ENCODE measurements at places on chromosomes 16 and 17. TPM values are rescaled to one million over a fixed set of nuclear protein-coding genes. Genes with fewer than 3 reads are reported as not detected.

- no peak overlapping the region for H3K27ac ChIP-seq
- no peak overlapping the region for H3K4me3 ChIP-seq
- DNase-seq: no peak
- H3K36me3 ChIP-seq: no peaks in the 10 kb centered on the region
- no peaks in the 10 kb centered on the region for H3K27me3 ChIP-seq
Observed at GRCh38 chr16:65964752-65965151, 401.7 kb upstream of the CDH5 start.

- no peak for DNase-seq
- H3K4me3 ChIP-seq: no peak overlapping the region
- H3K4me1 ChIP-seq: no peaks in the 10 kb centered on the region
- H3K27ac ChIP-seq: no peak overlapping the region
- H3K36me3 ChIP-seq: no peaks in the 10 kb centered on the region
Observed at GRCh38 chr16:52557236-52557635, 10.3 kb upstream of the TOX3 start.

DNA sequence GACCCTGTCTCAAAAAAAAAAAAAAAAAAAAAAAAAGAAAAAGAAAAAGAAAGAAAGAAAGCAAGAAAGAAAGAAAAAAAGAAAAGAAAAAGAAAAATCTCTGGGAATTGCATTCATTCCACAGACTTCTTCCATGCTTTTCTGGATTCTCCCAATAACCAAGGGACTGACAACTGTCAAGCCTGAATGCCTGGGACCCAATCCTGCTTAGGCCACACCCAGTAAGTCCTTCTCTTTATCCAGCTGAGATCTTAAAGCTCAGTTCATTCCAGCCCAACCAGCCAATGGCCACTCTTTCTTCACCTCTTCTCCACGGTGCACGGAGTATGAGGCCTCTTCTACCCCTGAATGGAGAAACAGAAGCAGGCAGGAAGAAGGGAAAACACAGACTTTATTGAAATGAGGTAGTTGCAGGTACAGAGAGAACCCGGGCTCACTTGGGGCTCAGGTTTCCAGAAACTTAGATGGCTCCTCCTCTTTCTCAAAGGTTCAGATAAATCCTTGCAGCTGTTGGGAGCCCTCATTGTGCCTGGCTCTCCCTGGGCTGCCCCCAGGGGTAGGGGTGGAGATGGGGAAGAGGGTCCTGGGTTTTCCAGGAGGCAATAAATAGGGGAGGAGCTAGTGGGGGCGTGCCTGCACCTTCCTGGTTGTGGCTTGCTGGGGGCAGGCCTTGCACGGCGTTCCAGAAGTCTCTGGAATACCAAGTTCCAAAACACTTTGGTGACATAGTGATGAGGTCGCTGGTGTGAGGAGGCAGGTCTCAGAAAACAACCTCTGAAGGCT lies 2.5 kb downstream of the HOXB1 start:
- H3K4me1 ChIP-seq: no peaks in the 10 kb centered on the region
- no peak overlapping the region for H3K27ac ChIP-seq
- H3K4me3 ChIP-seq: no peak overlapping the region
- H3K27me3 ChIP-seq: peaks cover 5% of the 10 kb centered on the region

DNA sequence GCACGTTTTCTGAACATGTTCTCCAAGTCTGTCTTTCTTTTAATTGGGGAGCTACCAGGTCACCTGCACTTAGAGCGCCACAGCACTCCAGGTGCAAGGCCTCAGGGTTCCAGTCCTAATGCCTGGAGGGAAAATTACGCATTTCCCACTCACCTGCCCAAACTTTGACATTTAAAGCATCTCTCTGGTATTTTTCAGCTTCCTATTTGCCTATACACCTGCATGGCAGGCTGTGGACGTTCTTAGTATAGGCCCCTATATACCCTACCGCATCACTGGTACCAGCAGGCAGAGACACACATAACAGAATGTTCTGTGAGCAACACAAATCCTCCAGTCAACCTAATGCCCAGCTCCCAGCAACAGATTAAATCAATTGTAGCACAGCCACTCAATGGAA lies 213.3 kb downstream of the MRTFB start:
- H3K27ac ChIP-seq: no peak overlapping the region
- H3K4me3 ChIP-seq: no peak overlapping the region
- no peaks in the 10 kb centered on the region for H3K36me3 ChIP-seq
- no peak for DNase-seq

Gene CCDC78
- 1.0 TPM for total RNA-seq
